ENCODE measurements at places on chromosomes 16 and 17.

- no peak for DNase-seq
Observed at GRCh38 chr17:2274414-2274813, 29.2 kb downstream of the SMG6 start.

GRCh38 chr17:63946440-63947363 lies 14.6 kb upstream of the CD79B start:
- peak; percentile 73 for DNase-seq

DNA sequence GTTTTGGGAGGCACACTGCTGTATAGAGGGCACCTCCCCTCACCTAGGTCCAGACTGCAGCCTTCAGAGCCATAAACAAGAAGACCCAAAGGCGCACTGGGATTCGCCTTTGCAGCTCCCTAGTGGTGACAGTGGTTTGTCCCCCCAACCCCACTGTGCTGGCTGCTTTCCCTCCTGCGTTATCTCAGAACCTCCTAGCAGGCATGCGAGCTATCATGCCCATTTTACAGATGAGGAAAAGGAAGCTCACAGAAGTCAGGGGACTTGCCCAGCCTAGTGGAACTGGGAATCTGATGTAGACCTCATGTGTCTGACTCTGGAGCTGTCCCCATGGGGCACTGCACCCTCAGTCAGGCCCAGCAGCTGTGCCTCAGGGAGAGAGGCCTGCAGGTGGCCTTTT lies 115.2 kb downstream of the CLEC16A start:
- DNase-seq, result no peak

- no peak for DNase-seq
Observed at GRCh38 chr16:51723036-51723724, 572.1 kb upstream of the SALL1 start.

DNA sequence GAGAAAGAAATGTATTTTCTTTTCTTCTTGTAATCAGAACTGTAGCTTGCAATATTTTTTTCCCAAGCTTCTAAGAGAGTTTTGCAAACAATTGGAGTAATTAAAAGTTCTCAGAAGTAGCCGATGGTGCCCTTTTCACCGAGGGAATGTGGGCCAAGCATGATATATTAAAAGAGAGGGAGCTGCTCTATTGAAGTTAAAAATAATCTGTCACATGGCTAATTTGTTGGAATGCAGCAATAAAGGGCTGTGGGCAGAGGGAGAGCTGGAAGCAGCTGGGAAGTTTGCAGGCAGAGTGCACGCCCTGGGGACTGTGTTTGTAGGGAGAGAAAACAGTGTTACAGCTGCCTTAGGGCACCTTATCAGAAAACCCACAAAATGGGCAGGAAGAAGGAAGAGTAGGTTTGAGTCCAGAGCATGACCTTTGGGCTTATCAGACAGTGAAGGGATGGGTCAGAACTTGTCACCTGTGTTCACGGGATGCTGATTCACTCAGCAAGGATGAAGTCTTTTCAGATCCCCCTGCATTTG lies 18.5 kb upstream of the TERF2 start:
- no peak for DNase-seq

GRCh38 chr17:29255926-29256522 lies 9.4 kb downstream of the CRYBA1 start:
- no peak for DNase-seq

GRCh38 chr17:17448076-17448475 lies 28.7 kb upstream of the MED9 start:
- no peak for DNase-seq

- DNase-seq, result no peak
Observed at GRCh38 chr16:25395528-25395927, 137.9 kb upstream of the ZKSCAN2 start.

GRCh38 chr17:66620528-66620927 lies 214.4 kb upstream of the CACNG5 start:
- no peak for DNase-seq

GRCh38 chr17:42682722-42683403 lies 532 bp downstream of the CNTNAP1 start:
- DNase-seq, result no peak

DNA sequence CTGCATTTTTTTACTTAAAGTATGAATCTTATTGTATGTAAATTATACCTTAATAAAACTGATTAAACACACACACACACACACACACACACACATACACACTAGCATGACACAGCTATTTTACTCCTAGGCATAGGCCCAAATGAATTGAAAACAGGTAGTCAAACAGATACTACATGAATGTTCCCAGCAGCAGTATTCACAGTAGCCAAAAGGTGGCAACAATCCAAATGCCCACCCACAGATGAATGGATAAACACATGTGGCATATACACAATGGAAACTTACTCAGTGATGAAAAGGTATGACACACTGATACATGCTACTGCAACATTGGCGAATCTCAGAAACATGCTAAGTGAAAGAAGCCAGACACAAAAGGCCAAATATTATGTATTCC lies 223.5 kb downstream of the CYB561 start:
- DNase-seq, result peak; percentile 9

GRCh38 chr16:57238682-57239081 lies 6.4 kb upstream of the ARL2BP start:
- no peak for DNase-seq

DNA sequence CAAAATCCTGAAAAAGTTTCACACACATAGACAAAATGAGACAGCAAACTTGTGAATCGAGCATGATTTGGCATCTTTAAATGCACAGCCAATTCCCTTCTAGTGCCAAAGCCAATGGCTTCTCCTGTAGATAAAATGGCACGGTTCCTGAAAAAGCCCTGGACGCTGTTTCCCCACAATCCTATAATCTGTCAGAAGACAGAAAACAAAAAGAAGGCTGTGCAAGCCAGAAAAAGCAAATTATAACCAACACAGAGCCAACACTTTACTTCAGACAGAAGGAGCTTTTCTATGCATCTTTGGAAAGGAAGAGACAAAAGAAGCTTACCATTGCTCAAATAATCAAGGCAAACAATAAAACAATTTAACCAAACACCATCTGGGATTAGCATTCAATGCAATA lies 23.8 kb downstream of the FAM222B start:
- no peak for DNase-seq

DNA sequence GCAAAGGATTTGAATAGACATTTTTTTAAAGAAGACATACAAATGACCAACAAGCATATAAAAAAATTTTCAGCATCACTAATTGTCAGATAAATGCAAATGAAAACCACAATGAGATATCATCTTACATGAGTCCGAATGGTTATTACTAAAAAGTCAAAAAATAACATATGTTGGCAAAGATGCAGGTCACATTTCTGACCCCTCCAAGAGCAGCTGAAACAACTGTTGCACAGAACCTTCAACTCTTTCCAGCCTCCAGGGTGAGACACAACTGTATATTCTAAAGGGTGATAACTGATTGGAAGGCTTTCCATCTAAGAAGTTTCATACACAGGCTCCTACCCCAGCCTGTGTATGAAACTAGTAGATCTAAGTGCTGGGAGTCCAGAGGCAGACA lies 51.9 kb downstream of the SLFN5 start:
- no peak for DNase-seq

GRCh38 chr17:73281928-73282327 lies 20.2 kb upstream of the CPSF4L start:
- DNase-seq, result no peak

DNA sequence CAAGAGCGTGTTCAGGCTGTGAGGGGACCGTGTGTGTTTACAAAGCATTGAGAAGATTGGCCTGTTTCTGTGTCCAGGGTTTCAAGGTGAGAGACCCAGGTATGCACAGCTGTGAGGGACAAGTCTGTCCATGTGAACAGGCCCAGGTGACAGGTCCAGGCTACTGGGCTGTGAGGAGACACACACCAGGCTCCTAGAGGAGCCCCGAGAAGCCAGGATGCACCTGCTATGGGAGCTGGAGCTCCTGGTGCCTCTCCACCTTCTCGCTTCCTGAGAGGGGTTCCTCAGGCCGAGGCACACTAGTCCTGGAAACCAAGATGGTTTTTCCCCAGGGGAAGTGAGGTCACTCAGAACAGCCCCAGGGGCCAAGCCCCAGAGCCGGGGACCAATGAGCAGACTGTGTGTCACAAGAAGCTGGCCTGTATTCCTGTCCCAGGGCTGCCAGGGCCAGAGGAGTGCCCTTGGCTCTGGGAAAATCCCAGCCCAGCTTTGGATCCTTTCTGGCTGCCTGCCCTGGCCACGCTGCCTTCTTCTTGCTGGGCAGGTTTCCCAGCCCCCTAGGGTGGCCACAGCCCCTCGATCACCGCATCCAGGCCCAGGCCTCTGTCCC lies 153.4 kb upstream of the PLCG2 start:
- peak; percentile 49 for DNase-seq
